T-helper 17 cell (primary cell): ENCODE measurements at places on chromosomes 6 and 20.
A peak's percentile ranks its signal among the peaks of the same experiment; 100 is the strongest.

DNA sequence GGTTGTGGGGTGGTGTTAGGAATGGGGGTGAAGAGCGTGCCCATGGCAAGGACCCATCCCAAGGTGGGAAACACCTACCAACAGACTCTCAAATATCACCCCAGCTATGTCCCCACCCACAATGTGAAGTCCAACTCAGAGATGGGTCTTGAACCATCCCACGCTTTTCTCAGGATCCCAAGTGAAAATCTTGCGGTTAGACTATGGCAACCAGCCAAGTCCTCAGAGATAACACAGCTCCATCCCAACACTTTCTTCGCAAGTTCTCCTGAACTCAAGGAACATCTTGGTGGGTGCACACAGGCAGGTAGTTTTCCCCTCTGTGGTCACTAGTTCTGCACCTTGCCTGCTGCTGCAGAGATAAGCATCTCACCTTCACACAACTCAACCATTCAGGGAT, 116.0 kb downstream of the CDC5L start:
- no peak for DNase-seq

DNA sequence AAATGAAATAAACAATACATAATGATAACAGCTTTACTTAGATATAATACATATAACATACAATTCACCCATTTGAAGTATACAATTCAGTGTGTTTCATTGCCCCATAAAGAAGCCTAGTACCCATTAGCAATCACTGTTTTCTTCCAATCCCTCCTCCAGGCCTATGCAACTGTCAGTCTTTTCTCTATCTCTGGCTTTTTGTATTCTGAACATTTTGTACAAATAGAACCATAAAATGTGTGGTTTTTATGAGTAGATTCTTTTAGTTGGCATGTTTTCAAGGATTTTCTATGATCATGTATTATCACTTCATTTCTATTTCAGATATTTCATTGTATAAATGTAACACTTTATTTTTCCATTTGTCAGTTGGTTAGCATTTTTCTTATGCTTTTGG, 54.6 kb upstream of the MYO6 start:
- DNase-seq, result no peak

DNA sequence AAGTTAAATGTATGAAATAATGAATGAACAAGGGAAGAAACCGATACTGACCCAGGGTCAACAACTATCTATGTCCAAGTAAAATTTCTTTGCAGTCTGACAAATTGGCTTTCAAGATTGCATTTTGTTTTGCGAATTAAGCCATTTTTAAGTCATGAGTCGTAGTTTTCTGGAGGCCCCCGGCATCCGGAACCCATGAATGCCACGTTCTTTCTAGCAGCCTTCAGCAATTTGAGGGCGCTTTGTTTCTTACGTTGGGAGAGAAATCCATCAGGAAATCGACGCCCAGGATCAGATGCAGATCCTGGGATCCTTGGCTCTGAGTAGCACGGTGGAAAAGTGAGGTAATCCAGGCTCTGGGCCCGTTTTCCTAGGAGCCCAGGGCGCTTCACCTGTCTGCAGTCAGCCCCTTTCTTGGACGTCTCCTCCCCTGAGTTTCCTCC, 309 bp upstream of the ABRACL start:
- no peak for DNase-seq

- no peak for DNase-seq
Observed at GRCh38 chr6:42441697-42442081, 10.0 kb downstream of the TRERF1 start.

- no peak for DNase-seq
Observed at GRCh38 chr6:72649032-72649984, 27.4 kb downstream of the KCNQ5 start.

DNA sequence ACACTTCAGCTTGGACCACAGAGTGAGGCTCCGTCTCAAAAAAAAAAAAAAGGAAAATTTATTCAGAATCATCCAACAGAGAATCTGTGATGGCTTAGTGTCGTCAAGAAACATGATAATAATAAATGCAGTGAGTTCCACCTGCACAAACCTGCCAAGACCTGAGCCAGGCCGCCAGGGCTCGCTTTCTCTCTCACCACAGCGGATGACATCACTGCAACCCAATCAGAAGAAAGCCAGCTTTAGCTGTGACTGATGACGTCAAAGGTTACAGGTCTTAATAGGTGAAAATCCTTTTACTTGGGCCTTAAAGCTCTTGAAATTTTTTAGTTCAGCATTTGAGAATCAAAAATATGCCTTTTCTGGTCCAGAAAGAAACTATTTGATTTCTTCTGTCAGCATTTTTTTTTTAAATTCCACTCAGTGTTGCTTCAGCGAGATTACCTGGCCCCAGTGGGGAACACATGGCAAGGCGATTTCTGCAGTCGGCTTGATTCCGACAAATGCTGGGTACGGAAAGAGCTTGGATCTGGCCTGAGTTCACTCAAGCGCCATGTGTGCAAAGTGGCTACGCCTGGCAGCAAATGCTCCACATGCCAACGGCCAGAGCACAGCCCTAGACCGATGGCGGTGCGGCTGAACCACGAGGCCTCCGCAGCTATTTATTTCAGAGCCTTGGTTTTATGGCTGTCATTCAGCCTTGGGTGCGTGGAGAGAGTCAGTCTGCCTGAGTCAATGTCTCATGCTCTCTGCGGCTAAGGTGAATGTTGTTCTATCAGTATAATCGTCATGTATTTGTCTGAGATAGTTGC, 105.7 kb upstream of the QKI start:
- DNase-seq, result no peak

- DNase-seq, result no peak
Observed at GRCh38 chr6:46091080-46091478, 38.7 kb upstream of the ENPP4 start.

DNA sequence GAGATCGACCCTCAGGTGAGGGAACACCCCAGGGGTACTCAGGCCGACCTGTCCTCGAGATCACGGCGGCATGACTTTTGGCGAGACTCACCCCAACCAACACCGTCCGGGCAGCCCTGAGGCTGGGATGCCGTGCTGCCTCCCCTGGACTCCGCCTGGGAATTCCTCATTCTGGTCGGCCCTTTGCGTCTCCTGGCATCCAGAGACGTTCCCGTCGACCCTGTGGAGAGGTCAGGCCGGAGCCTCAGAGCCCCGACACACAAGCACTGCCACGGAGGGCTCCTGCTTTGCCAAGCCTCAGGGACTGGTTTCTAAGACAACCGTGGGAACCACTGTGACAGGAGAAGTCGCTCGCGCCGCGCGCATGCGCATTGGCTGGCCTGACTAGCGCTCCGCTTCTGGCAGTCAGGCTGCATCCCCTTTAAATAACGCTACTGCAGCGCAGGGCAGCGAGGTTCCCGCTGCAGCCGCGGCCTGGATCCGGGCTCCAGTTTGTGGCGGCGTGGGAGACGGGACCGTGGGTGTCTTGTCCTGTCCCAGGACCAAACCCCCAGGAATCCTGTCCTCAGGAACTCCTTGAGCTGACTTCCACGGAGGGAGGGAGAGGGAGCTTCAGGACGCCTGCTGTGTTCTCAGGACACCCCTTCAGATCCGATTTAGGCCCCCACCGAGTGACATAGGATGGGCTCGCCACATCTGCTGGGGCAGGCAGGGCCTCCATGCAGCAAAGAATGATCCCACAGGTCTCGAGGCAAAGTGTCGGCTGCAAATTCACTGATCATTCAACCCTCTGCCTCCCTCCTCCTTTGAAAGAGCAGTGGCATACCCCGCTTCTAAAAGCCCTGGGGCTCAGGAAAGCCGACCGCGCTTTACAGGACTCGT, 163.2 kb upstream of the ZNF337 start:
- peak; percentile 63 for DNase-seq

DNA sequence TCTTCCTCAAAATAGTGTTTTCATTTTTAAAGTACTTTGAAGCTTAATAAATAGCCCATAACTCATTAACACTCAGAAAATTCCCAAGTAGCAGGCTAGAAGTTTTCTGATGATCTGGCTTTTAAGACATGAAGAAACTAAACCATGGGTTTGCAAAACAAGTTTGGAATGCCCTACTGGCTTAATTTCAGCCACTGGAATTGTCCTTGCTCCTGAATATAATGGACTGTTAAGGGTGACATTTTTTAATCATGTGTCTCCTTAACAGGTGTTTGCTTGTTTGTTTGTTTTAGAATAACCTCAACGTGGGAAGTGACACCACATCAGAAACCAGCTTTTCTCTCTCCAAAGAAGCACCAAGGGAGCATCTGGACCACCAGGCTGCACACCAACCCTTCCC, 49.1 kb downstream of the ISM1 start:
- DNase-seq, result no peak

- no peak for DNase-seq
Observed at GRCh38 chr6:52363228-52363867, 1.4 kb downstream of the PAQR8 start.

DNA sequence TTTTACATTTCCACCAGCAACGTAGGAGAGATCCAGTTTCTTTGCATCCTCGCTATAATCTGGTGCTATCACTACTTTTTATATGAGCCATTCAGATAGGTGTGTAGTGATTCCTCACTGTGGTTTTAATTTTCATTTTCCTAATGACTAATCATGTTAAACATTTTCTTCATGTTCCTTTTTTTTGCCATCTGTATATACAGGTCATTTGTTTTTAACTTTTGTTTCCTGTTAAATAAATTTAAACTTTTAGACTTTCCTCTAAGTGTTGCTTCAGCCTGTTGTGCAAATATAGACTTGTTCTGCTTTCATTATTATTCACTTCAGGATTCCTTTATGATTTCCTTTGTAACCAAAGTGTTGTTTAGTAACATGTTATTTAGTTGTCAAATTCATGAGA, 697.4 kb downstream of the PTPRT start:
- DNase-seq, result no peak

GRCh38 chr20:49661560-49662329, 51.9 kb downstream of the B4GALT5 start:
- no peak for DNase-seq

GRCh38 chr6:36914227-36914794, 28.6 kb downstream of the C6orf89 start:
- DNase-seq, result peak; percentile 48

GRCh38 chr20:2390951-2391675, 10.4 kb downstream of the TGM6 start:
- DNase-seq, result no peak

- no peak for DNase-seq
Observed at GRCh38 chr6:149138699-149139294, 178.7 kb upstream of the TAB2 start.

DNA sequence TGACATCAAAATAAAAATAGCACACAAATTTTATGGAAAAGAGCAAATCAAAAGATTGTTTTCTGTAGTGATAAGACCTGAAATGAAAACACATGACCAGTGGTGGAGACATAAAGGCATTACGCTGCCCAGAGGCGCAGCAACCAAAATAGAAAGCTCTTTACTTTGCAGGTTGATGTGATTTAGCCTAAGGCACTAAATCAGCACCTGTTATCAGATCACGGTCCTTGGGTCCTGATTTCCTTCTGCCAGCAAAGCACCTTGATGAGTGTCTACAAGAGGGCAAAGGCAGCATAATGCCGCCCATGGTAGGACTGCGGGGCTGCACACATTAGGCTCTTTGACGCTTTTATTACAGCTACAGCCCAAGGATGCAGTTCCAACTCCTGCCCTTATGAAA, 19.3 kb upstream of the RAMACL start:
- DNase-seq, result no peak

GRCh38 chr20:50220093-50220893, 29.7 kb downstream of the CEBPB start:
- DNase-seq, result no peak

GRCh38 chr20:14724036-14724435, 386.6 kb upstream of the FLRT3 start:
- DNase-seq, result no peak

GRCh38 chr20:9038791-9039535, 29.9 kb upstream of the PLCB4 start:
- no peak for DNase-seq

GRCh38 chr20:24897974-24898373, 51.1 kb upstream of the CST7 start:
- DNase-seq, result no peak

DNA sequence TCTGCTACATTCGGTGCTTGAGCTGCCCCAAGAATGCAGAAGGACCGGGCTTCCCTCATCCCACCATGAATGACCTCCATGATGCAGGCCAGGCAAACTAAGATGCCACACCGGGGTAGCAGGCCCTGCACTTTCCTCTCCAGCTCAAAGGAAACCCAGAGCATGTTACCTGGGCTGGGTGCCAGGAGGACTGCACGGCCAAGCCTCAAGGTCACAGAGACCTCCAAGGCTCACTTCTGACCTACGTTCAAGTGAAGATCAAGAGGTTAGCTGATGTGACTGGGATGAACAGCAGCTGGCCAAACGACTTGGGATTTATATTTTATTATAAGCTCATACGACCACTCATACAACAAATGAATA, 501.8 kb downstream of the CD83 start:
- no peak for DNase-seq

GRCh38 chr20:543369-544152, at the start of gene CSNK2A1:
CSNK2A1 (minus strand) TSS chr20:543790; CDS start chr20:508551, 35,239 bp downstream.
- peak; percentile 90 for DNase-seq
